ENCODE measurements at places on chromosomes 16 and 17. TPM values are rescaled to one million over a fixed set of nuclear protein-coding genes. Genes with fewer than 3 reads are reported as not detected.

- DNase-seq = no peak
These were observed 27.4 kb downstream of the GRB7 start for GRCh38 chr17:39765175-39765574.

DNA sequence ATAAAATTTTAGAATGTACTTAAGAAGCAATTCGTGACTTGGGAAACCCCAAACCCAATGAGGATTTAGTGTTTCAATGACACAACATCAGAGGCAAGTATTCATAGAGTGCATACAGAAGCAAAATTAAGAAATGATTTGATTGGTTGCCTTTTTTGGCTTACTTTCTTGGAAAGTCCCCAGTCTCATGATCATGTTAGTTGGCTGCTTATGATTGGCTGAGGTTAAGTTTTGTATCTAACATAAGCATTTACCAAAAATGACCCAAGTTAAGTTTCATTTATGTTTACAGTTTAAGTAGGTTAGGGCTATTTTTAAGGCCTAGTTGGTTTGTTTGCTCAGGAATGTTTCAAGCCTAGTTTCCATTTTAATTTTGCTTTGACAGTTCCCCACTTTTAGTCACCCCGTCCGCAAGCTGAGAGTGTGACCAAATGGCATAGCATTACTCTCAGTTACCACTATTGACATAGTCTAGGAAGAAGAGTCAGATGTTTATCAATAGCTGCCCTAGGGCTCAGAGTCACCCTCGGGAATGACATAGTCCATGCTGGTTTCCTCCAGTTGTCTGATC lies 36.2 kb downstream of the DGKE start:
- DNase-seq = no peak

- DNase-seq = no peak
These were observed 9.5 kb downstream of the UTP4 start for GRCh38 chr16:69141936-69142335.

TSEN54 gene
- 43.6 TPM for total RNA-seq

DNA sequence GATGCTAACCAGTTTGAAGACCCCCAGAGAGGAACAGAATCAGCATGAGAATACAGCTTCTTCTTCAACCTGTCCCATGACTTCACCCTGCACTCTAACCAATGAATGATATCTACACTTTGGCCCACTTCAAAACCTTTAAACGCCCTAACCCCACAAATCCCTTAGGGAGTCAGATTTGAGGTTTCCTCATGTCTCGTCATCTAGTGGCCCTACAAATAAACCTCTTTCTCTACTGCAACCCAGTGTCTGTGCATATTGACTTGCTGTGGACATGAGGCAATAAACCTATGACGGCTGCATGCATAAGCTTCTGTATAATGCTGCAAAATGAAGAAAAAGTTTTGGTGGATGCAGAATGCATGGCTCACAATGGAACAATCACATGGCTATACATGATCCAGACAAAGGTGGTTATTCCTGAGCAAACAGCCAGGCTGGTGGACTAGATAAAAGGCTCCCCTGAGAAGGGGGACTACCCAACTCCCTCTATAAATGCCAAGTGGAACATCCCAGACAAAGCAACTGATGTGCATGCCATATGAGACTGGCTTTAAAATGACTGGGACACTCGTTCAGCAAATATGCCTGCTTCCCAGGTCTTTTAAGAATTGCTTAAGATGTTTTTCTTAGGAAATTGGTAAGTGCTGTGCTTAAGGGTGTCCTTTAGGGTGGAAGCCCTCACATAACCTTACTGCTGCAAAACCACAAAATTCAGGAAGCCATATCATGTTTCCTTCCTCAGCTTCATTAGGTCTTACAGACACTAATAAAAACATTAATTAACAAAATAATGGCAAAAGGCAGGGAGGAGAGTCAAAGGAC lies 12.2 kb downstream of the N4BP1 start:
- DNase-seq = no peak

SDR42E1 gene
- not detected for total RNA-seq

DNA sequence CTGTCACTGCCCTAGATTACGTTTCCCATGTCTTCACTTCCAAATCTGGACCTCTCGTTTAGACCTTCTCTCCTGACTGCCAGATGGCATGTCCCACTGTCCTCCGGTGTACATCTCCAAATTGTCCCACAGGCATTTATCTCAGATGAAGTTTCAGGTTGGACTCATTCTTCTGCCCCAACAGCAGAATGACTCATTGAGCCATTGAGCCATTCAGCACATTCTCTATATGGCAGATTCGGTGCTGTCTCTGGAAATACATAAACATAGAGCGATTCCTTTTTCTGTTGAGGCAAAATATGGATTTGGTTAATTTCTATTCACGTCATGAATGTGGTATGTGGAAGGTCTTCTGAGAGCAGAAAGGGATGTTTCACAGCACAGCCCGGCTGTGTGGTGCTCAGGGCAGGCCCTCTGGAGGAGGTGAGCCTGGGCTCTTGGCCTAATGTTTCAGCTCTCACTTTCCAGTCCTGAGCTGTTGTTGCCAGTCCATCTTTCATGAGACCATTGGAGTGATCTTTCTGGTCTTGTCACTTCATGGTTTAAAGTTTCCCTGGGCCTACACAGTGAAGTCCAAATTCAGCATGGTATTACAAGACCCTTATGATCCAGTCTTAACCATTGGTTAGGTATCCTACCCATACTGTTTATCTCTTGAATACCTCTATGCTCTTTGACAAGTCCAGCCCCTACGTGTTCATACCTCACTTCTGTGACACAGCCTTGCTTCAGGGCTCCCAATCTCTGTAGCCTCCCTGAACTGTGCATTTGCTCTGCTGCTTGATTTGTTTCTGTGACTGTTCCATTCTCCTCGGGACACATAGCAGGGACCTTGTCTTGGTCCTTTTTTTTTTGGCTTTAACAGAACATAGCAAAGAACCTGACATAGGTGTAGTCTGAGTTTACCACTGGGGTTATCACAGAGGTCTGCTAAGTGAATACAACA lies 15.9 kb downstream of the HAPSTR1 start:
- DNase-seq = no peak

GRCh38 chr16:13139661-13140241 lies 238.4 kb downstream of the SHISA9 start:
- DNase-seq = no peak

- DNase-seq = no peak
These were observed 3.9 kb downstream of the TSPOAP1 start for GRCh38 chr17:58324409-58325288.

MTHFSD gene
- 10.8 TPM for total RNA-seq

DNA sequence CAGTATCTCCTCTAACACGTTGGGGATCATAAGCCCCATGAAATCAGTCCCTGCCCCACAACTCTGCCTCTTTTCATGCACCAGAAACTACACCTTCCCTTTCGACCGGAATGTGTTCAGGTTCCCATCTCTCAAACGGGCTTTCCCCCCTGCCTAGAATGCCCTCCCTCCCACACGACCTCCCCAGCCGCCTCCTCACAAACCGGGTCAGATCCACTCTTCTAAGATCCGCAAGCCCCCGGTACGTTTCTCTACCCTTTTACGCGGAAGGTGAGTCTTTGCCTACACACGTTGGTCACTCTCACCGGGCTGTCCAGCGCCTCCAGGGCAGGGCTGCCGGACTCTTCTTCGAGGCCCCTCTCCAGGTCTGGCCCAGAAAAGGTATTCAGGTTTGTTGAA lies 708 bp downstream of the DHX33 start:
- no peak for DNase-seq

- no peak for DNase-seq
These were observed 4.3 kb downstream of the IL27 start for GRCh38 chr16:28502290-28502689.

ASGR2 gene
- not detected for total RNA-seq

SLC52A1 gene
- 0.61 TPM for total RNA-seq

DNA sequence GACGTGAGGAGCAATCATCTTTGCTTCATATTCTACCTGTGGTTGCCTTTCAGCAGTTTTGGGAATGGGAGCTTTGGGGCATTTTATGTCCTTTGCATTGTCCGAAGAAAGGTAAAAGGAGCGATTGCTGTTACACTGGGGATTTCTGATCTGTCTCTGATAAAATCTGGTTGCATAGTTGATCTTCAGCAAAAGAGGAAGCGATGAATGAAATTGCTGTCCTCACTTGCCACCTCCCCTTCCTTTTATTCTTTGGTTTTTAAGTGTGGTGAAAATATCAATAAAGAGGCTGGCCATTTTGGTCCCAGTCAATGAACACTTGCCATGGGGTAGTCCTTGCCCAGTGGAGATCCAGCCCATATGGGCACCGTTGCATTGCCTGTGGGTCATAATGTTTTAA lies 236.8 kb downstream of the MSI2 start:
- DNase-seq = no peak

GRCh38 chr17:11493936-11494335 lies 104.3 kb upstream of the DNAH9 start:
- DNase-seq = no peak

CCL2 gene
- total RNA-seq = 3.1 TPM

DNA sequence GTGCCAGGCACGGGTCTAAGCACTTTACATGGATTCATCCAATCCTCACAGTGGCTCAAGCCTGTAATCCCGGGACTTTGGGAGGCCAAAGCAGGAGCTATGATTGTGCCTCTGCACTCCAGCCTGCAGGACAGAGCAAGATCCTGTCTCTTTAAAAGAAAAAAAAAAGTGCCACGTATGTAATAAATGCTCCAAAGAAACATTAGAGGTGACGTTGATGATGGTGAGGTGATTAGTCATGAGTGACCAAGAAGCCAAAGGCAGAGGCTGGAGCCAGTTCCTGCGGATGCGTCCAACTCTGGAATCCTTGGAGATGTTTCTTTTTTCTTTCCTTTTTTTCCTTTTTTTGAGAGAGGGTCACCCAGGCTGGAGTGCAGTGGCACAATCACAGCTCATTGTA lies 59.4 kb upstream of the SIAH1 start:
- DNase-seq = no peak

TAT gene
- total RNA-seq = not detected

DNA sequence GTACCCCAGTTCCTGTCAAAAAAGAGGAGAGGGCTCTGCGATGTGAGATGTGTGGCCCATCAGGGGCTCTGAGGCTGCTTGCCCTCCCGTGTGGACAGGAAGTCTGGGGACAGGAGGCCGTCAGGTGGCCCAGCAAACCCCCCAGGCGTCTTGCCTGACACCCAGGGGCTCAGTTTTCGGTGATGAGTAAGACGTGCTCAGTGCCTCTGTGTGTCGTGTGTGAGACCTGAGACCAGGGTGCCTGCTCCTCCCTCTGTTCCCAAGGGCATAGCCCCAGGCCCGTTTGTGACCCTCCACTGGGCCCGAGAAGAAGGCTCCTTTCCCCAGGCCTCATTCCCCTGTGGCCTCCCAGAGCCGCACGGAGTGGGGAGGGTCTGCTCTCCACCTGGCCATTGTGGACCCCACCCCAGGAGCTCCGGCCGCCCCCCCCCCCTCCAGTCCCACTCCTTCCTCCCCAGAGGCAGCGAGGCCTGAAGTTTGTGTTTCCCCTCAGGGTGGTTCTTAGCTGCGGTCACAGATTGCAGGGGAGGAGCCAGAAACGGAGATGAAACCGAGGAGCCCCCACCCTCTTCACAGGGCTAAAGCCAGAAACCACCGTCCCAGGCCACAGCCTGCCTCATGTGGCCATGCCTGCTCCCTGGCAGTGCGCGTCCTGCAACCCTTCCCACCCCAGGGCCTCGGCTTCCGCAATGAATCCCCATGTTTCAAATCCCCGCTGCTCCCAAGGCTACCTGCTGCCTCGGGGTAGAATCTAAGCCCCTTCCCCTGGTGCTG lies 4.9 kb upstream of the ACTG1 start:
- DNase-seq = peak; percentile 56

KCNJ18 gene
- not detected for total RNA-seq

DNA sequence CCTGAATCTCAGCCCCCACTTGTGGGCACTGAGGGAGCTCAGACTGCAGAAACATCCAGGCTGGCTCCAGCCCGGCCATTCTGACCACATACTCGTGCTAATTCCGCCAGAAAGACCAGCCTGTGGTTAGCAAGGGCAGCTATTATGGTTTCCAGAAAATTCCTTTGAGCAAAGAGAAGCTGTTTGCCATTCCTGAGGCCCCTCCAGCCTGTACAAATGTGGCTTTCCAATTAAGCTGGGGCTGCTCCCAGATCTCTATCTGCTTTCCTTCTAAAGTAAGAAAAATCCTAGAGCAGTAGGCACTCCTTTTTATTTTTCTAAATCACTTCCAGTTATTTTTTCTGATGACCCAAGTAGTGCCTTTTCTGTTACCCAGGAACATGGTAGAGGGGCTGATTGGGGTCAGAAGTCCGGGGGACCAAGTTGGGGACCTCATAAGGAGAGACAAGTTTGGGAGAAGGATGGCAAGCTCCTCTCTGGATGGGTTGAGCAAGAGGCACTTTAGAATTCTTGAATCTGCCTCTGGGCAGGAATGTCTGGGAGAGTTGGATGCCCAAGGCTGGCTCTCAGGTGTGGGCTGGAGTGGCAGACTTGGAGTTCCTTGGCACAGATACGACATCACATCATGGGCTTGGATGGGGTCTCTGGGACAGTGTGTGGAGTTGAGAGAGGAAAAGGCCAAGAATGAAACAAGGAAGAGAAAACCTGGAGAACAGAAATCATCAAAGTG lies 83.3 kb upstream of the TNRC6C start:
- DNase-seq = no peak

- DNase-seq = no peak
These were observed 490 bp downstream of the GID4 start for GRCh38 chr17:18039535-18040260.

CSH2 gene
- total RNA-seq = 0.43 TPM

GRCh38 chr16:15461376-15461775 lies 27.0 kb downstream of the BMERB1 start:
- no peak for DNase-seq

- no peak for DNase-seq
These were observed 63.3 kb upstream of the IRX5 start for GRCh38 chr16:54867302-54867832.

DNA sequence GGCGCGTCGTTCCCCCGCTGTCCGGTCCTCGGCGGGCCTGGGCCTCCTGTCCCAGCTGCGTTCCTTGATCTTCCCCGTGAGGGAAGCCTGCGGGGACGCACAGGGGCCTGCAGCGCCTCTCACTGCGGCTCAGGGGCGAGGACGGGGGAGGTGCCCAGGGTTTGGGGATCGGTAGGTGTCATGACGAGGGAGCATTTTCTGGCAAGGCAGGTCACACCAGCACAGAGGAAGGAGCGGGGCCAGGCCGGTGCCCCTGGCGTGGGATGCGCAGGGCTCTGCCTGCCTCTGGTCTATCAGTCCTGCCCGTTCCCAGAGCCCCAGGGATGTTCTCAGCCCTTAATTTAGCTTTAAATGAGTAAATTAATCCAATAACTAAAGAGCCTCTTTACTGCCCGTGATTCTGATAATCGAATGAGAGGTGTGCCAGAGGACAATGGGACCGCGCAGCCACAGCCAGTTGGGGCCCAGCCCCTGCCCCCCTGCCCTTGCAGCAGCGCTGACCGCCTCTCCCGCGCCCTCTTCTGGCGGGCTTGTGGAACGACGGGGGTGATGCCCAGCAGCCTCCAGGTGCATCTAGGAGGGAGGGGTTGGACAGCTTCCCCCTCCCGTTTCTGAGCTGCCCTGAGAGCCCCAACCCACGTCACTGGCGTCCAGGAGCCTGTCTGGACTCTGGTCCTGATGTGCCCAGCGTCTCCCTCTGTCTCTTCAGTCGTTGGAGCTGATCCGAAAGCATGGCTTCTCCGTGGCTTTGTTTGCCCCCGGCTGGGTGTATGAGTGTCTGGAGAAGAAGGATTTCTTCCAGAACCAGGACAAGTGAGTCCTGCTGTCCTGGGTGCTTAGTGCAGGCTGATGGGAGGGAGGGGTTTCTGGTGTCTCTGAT lies 7.9 kb downstream of the ENGASE start:
- peak; percentile 91 for DNase-seq

CHST5 gene
- 0.15 TPM for total RNA-seq

TMEM98 gene
- 86.1 TPM for total RNA-seq
